Activated naive CD4-positive, alpha-beta T cell treated with anti-CD3 and anti-CD28 coated beads for 36 hours (primary cell): ENCODE measurements at places on chromosomes 2 and 18.

- no peak for DNase-seq
Observed at GRCh38 chr2:18752667-18753422, 163.5 kb upstream of the NT5C1B start.

GRCh38 chr2:39511605-39512433 is 74.7 kb upstream of the MAP4K3 start:
- DNase-seq = no peak

- DNase-seq = no peak
Observed at GRCh38 chr2:233317196-233317943, 9.8 kb downstream of the SAG start.

- peak; percentile 76 for DNase-seq
Observed at GRCh38 chr2:105809097-105809473, 64.4 kb downstream of the NCK2 start.

DNA sequence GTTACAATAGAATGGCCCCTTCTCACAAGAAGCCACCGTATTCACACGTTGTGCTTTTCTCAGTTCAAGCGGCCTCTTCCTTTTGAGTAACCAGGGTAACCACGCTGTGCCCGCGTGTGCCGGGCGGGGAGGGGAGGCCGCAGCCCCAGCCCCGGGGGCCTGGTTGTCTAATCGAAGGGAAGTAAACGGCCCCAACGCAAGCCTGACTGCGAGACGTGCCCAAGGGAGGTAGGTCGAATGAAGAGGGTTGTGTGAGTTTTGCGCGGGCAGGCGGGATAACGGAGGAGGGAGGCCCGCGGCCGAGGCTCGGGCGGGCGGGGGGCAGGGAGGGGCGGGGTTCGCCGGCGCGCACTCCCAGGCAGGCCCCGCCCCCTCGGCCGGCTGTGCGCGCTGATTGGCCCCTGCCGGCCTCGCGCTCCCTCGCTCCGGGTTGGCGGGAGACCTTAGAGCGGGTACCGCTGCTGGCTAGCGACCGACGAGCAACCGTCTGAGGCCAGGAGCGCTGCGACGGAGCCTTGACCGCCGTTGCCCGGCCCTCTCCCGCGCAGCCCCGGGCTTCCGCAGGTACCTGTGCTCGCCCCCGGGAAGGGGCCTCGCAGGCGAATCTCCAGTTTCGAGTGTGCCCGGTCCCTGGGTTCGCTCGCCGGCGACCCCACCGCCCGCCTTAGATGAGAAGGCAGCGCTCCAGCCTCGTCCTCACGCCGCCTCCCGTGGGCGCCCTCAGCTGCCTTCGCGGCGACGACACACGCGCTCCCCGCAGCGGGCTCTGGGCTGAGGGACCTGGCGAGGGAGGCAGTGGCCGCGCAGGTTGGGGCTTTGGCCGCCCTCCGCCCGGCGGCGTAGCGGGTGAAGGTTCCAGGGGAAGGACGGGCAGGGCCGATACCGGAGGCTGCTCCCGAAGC is at the start of gene SPDYA:
Gene SPDYA, plus strand, starts transcription at position 451 of the 902 bp plus-strand sequence. CDS start 5,181 bp downstream, outside the sequence.
- DNase-seq = peak; percentile 82
